ENCODE measurements at places on chromosomes 2 and 18.

GRCh38 chr2:229669841-229670240 is 44.5 kb downstream of the DNER start:
- DNase-seq = no peak

DNA sequence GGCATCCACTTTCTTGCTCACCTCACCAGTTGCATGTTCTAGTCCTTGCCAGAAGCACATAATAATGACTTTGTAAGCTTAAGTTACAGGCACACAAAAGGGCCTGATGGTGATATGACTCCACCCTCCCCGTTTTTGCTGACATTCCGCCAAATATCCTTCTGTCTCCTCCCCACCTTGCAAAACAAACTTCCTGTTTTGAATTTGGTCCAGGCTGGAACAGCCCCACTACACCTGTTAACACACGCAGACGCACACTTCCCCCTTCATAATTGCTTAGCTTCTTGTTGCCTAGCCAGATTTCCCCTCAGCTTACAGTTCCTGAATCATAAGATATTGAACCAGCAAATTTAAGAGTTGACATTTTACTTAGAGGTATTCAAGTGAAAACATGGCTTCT is at the start of gene MGAT5:
Gene MGAT5 (plus strand): TSS at position 269 of the 400 bp plus-strand sequence. CDS start 332 bp downstream, outside the sequence.
- DNase-seq = no peak

DNA sequence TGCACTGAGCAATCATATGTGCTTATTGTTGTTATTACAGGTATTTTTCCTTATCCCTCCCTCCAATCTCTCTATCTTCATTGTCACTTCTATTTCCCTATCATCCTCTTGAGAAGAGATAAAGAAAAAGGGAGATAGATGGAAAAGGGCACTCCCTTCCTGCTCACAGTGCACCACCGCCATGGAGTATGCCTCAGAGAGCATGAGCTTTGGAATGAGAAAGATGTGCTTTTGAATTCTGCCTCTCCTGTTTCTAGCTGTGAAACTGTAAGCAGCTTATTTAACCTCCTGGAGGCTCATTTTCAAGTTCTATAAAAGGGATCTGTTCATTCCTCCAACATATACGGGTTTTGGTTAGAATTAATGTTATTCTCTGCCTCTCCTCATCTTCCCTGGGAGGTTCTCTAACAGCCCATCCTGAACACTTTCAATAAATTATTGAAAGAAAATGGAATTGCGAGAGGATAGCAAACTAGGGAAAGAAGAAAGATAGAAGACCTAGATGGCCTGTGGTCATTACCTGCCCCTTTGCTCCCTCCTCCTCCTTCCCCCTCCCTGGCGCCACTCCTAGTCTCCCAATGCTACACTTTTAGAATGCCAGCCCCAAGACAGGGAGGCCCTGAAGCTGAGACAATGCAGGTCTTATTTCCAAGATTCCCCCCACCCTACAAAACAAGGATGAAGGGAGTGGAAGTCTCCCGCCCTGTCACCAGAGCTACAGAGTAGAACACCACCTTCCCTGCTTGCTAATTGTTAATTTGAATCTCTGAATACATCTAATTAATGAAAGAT is 37.8 kb downstream of the FIGN start:
- no peak for DNase-seq

DNA sequence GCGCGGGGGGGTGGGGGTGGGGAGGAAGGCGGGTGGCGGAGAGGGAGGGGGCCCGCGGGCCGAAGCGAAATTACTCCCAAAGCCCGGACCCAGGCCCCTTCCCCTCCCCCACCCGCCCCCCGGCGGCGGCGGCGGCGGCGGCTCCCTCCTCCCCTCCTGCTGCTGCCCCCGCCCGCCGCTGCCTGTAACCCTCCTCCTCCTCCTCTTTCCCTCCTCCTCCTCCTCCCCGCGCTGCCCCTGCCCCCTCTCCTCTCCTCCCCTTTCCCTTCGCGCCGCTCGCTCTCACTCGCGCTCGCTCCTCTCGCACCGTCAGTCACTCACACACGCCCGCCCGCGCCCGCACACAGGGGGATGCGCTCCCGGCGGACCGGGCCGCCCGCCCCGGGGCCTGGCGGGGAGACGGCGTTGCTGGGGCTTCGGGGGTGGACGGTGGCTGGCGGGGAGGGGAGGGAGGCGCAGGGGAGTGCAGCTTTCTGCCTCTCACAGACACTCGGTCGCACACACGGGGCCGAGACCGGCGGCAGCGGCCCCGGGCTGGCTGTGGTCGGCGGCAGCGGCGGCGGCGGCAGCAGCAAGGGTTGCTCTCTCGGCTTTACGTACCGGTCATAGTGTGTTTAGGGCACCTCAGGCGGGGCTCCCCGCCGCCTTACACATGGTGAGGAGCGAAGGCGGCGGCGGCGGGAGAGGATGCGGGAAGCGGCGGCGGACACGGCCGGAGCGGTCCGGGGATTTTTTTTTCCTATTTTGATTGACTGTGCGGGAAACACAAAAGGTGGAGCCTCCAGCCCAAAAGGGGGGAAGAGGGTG is 405 bp downstream of the SP3 start:
- peak; percentile 90 for DNase-seq

DNA sequence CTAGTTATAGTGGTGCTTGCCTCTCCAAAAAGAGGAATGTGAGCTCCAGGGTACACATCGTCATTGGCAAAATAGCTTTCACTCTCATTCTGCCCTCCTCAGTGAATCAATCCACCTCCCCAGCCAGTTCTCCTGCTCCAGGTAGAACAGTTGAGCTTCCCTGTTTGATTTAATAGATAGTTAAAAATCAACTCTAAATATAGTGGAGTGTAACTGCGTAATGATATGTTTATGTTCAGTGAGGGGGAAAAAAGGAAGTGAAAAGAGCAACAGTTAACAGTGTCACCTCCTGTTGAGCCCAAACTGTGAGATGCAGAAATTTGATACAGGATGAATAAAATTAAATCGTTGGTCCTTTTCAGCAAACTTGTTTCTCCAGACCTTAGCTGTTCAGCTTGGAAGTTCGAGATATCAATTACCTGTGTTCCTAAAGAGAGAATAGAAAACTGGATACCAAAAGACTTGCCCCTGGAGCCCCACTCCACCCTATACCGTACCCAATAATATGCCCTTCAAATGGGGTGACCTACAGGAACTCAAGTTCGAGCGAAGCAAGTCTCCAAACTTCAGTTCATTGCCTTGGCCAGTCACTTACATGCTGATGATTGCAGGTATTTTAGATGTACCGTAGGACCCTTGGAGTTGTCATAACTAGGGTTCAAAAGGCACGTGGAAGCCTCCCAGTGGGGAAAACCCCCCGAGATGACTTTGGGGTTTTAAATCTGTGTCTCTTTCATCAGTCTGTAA is 708.4 kb downstream of the RNF144A start:
- no peak for DNase-seq

GRCh38 chr18:25658476-25658875 is 306.5 kb upstream of the ZNF521 start:
- DNase-seq = no peak

GRCh38 chr2:33570681-33571080 is 28.4 kb downstream of the FAM98A start:
- no peak for DNase-seq

GRCh38 chr2:229230256-229230655 is 40.8 kb downstream of the PID1 start:
- DNase-seq = no peak

DNA sequence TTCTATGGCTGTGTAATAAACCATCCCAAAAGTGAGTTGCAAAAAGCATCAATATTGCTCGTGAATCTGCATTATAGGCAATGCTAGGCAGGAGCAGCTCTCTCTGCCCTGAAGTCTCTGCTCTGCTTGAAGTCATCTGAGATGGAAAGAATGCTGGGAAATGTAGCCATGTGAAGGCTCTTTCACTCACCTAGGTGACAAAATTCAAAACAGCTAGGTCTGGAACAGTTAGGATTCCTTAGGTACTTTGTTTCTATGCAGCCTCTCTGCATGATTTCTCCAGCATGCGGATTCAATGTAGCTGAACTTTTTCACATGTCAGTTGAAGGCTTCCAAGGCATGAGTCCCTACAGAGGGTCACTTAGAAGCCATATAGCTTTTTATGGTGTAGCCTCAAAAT is 1383.7 kb downstream of the LRP1B start:
- no peak for DNase-seq

DNA sequence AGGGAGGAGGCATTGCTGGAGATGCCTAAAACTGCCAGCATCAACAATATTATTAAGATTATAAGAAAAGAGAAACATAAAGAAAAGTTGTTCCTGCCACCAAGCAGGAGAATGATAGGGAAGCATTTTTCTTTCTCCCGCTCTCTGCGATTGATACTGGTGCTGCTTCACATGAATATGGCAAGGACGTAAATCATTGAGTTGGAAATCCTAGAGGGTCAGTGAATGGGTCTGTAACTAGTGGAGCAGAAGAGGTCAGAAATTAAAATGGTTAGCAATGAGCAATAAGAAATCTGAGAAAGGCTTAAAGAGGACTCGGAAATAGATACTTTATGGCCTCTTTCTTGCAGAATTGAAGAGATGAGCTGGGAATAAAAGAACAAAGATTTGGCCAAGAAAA is 631.7 kb downstream of the BCL11A start:
- DNase-seq = no peak
